ENCODE measurements at places on chromosomes 6 and 20.

GRCh38 chr20:42531508-42531961, 658.2 kb downstream of the PTPRT start:
- DNase-seq = no peak

- DNase-seq = no peak
Observed at GRCh38 chr20:9417665-9418064, 96.7 kb upstream of the LAMP5 start.

GRCh38 chr6:157094038-157094437, 229.3 kb downstream of the TMEM242 start:
- no peak for DNase-seq

- no peak for DNase-seq
Observed at GRCh38 chr6:43077981-43078511, 1.9 kb downstream of the PTK7 start.

GRCh38 chr20:7031222-7031621, 263.7 kb downstream of the BMP2 start:
- DNase-seq = no peak

GRCh38 chr20:37915800-37916570, 13.1 kb downstream of the VSTM2L start:
- no peak for DNase-seq

GRCh38 chr20:16054985-16055384, 518.3 kb downstream of the KIF16B start:
- no peak for DNase-seq

DNA sequence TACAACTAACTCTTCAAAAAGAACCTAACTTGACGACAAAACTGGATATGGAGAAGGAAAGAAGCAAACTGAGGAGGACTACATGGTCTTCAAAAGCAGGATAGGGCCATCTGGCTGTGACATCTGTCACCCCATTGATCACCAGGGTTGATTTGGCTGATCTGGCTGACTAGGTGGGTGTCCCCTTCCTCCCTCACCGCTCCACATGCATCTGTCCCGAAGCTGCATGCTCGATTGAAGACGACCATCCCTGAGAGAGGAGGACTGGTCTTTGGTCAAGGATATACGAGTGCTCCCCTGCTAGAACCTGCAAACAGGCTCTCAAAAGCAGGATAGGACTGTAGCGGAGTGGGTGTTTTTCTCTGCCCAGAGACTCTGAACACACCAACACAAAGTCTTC, 21.7 kb downstream of the CPNE1 start:
- DNase-seq = no peak

Data from naive thymus-derived CD8-positive, alpha-beta T cell (primary cell).